Activated CD4-positive, alpha-beta memory T cell treated with anti-CD3 and anti-CD28 coated beads for 36 hours (primary cell): ENCODE measurements at places on chromosomes 12 and 14. TPM values are rescaled to one million over a fixed set of nuclear protein-coding genes. Genes with fewer than 3 reads are reported as not detected.

DNA sequence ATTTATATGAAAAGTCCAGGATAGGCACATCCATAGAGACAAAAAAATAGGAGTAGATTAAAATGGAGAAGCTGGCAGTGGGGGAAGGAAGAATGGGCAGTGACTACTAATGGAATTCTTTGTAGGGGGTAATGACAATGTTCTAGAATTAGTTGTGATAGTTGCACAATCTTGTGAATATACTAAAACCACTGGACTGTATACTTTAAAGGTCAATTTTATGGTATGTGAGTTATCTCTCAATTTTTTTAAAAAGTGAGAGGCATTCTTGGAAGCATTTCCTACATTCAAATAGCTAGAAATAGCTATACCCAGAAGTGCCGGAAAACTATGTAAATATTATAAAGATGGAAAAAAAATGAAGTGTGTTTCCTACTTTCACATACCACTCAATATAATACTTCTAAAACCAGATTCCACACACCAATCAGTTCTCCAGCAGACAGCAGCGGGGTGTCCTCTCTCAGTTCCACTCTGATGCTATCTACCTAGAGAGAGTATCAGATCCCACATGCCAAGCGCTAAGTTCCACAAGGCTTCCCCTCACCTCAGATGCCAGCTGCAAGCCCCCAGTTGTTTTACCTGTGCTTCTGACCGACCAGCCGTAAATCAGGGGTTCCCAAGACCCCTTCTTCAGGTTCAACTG, 41.7 kb upstream of the NID2 start:
- no peak for DNase-seq

DNA sequence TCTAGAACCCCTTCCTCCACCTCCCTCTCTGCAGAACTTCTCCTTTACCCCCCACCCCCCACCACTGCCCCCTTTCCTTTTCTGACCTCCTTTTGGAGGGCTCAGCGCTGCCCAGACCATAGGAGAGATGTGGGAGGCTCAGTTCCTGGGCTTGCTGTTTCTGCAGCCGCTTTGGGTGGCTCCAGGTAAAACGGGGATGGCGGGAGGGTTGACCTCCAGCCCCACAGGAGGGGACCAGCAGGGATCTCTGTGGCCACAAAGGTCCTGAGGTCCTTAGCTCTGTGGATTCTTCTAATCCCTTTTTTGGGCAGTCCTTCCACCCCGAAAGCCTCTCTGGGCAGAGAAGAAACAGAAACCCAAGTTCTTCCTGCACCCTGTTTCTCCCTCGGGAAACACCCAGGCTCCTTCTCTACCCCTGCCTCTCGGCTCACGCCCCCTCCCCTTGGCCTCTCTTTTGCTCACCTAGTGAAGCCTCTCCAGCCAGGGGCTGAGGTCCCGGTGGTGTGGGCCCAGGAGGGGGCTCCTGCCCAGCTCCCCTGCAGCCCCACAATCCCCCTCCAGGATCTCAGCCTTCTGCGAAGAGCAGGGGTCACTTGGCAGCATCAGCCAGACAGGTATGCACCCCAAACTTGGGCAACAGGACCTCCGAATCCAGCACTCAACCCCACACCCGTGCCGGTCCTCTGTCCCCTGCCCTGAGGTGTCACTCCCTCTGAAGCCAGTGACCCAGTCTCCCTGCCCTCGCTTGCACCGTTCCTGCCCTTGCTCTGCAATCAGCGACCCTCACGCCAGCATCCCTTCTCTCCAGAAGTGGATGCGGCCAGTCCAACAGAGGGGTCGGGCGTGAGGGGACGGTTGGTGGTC, 638 bp downstream of the LAG3 start:
- no peak for DNase-seq

DNA sequence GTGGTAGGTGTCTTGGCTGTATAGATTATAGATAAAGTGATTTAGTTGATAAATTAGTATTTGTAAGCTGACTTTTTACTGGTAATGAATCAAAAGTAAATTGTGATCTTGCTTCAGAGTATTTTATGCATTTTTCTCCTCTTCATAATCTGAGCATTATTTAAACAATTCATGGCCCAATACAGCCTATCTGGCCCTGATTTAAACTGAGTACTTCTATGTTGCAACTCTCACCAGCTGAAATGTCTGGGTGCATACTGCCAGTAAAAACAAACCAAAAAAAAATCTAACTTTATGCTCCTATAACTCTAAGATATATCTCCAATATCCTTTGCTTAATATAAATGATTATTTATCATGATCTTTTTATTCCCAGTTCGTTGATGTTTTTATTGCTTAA, 86.6 kb downstream of the MIA2 start:
- DNase-seq, result no peak

DNA sequence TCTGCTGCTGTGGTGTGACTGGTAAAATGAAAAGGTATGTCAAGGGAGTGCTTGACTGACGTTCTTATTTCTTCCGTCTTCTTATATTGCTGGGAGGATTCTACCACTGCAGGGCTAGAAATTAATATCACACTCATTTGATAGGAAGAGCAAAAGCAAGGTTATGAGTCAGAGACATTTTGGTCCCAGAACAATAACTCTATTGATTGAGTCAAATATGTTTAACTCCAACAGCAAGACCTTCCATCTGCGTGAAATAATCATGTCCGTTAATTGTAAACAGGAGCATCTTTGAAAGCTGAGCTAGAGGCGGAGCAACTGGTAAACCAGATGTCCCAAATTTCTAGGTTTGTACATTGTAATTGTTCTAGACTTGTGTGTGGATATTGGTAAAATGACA, 1293.6 kb downstream of the AACS start:
- DNase-seq, result no peak

The RILPL1 gene
- total RNA-seq, result 4.0 TPM
